ENCODE measurements at places on chromosomes 11 and 22.

- no peak for DNase-seq
Measured at GRCh38 chr11:18790883-18791206, 753 bp downstream of the PTPN5 start.

GRCh38 chr11:95415837-95416304, 184.9 kb upstream of the SESN3 start:
- no peak for DNase-seq

GRCh38 chr22:37484480-37485394, 1.4 kb downstream of the MFNG start:
- DNase-seq, result no peak

DNA sequence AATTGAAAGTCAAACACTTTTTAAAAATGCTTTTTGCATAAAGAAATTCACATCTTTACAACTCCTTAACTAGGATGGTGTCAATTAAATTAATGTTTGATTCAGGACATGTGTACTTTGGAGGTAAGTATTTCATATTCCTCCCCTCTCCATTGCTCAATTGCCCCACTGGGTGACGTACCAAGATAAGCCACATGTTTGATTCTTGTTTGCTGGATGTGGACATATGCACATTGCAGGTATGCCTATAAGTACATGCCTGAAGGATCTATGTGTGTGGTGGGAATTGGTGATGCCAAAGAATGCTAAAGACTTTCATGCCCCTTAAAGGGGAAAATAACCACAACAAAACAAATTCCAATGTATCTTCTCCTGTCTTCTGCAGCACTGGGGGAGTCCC, 5.8 kb downstream of the CD44 start:
- DNase-seq, result no peak

- peak; percentile 30 for DNase-seq
Measured at GRCh38 chr11:134742224-134742612, 330.2 kb upstream of the B3GAT1 start.

DNA sequence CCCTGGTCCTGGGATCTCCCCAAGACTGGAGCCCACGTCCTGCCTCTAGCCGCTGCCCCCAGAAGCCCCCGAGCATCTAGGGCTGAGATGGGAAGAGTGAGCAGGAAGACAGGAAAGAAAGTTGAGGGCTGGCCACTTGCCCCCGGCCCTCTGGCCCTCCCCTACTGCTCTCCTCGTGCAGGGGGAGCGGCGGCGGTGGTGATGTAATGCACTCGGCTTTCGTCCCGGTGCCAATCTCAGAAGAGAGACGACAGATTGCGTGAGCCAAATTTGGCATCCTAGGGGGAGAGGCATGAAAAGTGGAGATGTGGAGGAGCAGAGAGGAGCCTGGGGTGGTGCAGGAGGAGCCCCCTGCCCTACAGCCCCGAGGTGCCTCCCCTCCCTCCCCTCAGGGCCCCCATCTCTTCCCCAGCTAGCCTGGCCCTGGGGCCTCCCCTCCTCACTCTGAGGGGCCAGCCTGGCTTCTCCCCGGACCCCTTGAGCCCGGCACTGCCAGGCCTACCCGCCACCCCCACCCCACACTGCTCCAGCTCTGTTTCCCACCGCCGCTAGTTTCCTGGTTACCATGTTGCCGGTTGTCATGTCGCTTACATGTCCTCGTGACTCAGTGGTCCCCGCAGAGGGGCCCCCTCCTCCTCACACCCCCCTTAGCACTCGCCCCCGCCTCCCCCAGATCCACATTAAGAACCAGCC, 2.5 kb downstream of the KCNJ4 start:
- peak; percentile 53 for DNase-seq

- DNase-seq, result no peak
Measured at GRCh38 chr22:22546490-22546889, 12.6 kb downstream of the PRAME start.

GRCh38 chr11:78226684-78227680, 38.3 kb downstream of the USP35 start:
- no peak for DNase-seq

DNA sequence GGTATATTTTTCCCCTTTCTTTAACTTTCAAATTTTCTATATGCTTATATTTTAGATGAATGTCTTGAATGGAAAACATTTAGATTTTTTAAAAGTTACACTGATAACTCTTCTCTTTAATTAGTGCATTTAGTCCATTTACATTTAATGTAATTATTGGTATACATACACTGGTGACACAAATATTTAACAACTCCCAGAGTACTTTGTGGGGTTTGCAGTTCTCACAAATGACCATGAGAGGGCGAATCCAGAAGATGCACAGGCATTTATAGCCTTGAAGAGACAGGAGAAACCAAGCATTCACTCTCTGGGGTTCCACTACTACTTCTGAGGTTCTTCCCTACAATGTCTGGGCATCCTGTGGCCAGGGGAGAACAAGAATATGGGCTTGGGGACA, 125.1 kb downstream of the TIMP3 start:
- DNase-seq, result peak; percentile 18

- peak; percentile 14 for DNase-seq
Measured at GRCh38 chr11:87878373-87878825, 296.8 kb downstream of the RAB38 start.

DNA sequence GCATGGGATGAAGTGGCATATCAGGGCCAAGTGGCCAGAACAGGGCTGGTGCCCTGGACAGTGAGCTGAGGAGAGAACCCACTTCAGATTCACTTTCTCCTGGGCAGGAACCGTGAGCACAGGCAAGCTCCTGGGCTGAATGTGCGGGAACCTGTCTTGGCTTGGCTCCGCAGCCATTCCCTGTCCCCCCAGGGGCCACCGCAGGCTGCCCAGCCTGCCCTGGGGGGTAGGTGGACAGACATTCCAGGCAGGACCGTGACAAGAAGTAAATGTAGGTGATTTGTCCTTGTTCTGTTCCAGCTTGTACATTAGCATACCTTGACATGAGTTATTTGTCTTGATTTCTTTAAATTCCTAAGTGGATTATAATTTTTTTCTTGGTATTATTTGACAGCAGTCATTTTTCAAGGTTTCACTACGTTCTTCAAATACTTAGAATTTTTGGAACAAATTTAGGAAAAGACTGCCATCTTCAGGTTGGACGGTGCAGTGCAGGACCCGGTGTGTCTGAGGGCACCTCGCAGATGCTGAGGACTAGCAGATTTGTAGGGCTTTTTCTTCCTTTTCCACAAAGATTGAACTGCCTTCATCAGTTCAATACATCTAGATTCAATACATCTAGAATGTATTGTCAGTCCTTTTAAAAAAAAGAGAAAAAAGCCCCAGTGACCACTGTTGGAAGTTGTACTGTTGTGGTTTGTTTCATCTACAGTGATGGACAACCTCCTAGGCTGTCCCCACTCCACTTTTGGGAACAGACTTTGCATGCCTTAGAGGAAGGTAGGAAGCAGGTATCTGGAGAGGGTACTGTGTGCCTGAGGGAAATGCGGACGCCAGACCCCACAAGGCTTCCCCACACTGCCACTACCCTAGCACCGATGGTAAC, 115.1 kb upstream of the RASSF10 start:
- DNase-seq, result peak; percentile 63

GRCh38 chr22:18976197-18976751, 40.2 kb upstream of the PRODH start:
- DNase-seq, result no peak

- DNase-seq, result no peak
Measured at GRCh38 chr11:76201672-76202412, 4.5 kb downstream of the WNT11 start.

GRCh38 chr22:30881361-30882183, 87.0 kb downstream of the MORC2 start:
- DNase-seq, result peak; percentile 19

DNA sequence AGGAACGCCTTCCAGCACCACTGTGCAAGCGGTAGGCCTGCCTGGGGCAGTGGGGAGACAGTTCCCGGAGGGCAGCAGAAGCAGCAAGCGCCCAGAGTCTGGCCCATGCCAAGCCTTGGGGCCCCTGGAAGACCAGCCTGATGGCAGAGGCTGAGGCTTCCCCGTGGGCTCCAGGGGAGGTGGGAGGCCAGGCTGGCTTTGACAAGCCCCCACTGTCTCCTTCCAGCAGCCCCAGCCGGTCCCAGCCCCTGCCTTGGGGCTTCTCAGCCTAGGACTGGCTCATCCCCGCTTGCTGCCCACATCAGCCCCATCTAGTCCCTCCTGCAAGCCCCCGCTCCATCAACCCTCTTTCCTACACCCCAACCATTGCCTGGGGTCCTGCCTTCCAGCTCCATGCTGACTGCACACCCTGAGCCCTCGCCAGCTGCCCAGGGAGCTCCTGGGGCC, 46.7 kb downstream of the IGF2 start:
- no peak for DNase-seq

GRCh38 chr11:15970506-15971214, 385.7 kb downstream of the SOX6 start:
- DNase-seq, result no peak
